Activated naive CD8-positive, alpha-beta T cell treated with anti-CD3 and anti-CD28 coated beads, Interleukin-2, amount 10 ng/mL, durations not matched to agents 7 days and 5 days (primary cell): ENCODE measurements at places on chromosomes 7 and 10. TPM values are rescaled to one million over a fixed set of nuclear protein-coding genes. Genes with fewer than 3 reads are reported as not detected.

DNA sequence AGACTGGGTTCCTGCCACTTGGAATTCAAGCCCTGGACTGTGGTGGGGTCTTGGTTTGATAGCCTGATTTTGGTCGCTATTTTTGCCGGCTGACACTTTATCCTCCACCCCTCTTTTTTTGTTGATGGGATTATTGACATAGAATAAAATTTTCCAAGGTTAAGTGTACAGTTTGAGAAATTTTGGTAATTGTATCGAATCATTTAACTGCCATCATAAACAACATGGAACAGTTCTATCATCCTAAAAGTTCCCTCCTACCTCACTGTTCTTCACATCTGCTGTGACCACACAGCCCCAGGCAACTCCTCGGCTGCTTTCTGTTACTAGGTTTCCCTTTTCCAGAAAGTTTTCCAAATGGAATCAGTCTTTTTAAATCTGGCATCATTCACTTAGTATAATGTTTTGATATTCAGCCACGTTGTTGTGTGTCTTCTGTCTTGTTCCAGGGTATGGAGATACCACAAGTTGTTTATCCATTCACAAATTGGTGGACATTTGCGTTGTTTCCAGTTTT lies 50.6 kb upstream of the STEAP1B start:
- no peak overlapping the region for H3K27ac ChIP-seq
- H3K4me1 ChIP-seq, result peaks cover 18% of the 10 kb centered on the region
- peak overlapping the region; percentile 75 for H3K4me3 ChIP-seq
- DNase-seq, result no peak
- no peaks in the 10 kb centered on the region for H3K36me3 ChIP-seq
- peaks cover 75% of the 10 kb centered on the region for H3K27me3 ChIP-seq

- peaks cover 43% of the 10 kb centered on the region for H3K27me3 ChIP-seq
- H3K4me1 ChIP-seq, result peaks cover 7% of the 10 kb centered on the region
- no peak for DNase-seq
- no peak overlapping the region for H3K4me3 ChIP-seq
These were observed 79.0 kb upstream of the MACROH2A2 start for GRCh38 chr10:69973678-69974077.

DNA sequence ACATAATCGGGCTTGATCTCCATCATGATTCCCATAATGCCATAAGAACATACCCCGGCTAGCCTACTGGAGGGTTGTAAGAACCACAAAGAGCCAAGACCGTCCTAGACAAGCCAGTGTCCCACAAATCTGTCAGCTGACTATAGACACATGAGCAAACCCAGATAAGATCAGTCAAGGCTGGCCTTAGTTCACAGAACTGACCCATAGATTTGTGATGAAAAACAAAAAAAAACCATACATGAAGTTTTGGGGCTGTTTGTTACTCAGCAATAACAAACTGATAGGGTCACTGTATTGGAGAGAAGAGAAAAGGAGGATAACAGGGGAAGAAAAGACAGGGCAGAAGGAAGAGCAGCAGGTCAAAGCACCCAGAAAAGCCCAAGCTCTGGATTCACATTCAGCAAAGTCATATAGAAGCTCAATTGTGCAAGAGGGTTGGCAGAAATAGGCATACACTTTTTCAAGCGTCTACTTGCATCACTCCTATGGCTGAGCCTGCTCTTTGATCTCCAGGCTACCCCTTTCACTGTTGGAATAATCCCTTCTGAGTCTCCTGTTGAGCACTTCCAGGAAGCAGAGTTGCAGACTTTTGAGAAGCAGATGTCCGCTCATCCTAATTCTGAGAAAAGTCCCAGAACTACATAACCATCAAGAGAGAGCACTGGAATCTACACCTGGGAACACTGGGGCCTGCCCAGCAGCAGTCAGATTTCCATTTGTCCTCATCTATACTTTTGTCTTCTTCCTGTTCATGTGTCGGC lies 122.0 kb upstream of the HABP2 start:
- peaks cover 14% of the 10 kb centered on the region for H3K27me3 ChIP-seq
- no peak for DNase-seq
- H3K36me3 ChIP-seq, result no peaks in the 10 kb centered on the region
- no peaks in the 10 kb centered on the region for H3K4me1 ChIP-seq
- H3K4me3 ChIP-seq, result no peak overlapping the region

DNA sequence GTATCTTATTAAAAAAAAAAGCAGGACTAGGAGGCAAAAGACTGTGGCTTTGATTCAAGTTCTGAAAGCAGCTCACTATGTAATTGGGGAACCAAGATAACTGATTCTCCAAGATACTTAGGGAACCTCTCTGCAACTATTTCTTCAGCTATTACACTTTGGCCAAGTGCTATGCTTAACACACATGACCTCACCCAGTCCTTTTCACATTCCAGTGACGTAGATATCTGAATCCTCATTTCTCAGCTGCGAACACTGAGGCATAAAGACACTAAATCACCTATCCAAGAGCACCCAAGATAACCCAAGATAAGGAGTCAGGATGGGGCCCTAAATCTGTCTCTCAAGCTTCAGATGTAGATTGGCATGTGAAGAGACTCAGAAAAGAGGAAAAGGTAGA lies 133.6 kb downstream of the GLI3 start:
- H3K4me1 ChIP-seq, result no peaks in the 10 kb centered on the region
- peaks cover 3% of the 10 kb centered on the region for H3K27me3 ChIP-seq
- no peak overlapping the region for H3K27ac ChIP-seq
- no peaks in the 10 kb centered on the region for H3K36me3 ChIP-seq
- no peak overlapping the region for H3K4me3 ChIP-seq
- no peak for DNase-seq

- no peak overlapping the region for H3K4me3 ChIP-seq
- no peaks in the 10 kb centered on the region for H3K36me3 ChIP-seq
- H3K27ac ChIP-seq, result no peak overlapping the region
- H3K27me3 ChIP-seq, result no peaks in the 10 kb centered on the region
- H3K4me1 ChIP-seq, result no peaks in the 10 kb centered on the region
These were observed 25.3 kb downstream of the ADAM22 start for GRCh38 chr7:87959336-87959735.

Gene PRKG1
- total RNA-seq, result not detected

Gene AKR1C8
- total RNA-seq, result not detected
